ENCODE measurements at places on chromosomes 2 and 18.

- H3K27me3 ChIP-seq = no peaks in the 10 kb centered on the region
- no peaks in the 10 kb centered on the region for H3K36me3 ChIP-seq
- no peaks in the 10 kb centered on the region for H3K4me1 ChIP-seq
- no peak overlapping the region for H3K27ac ChIP-seq
Measured at GRCh38 chr2:45020439-45020838, 11.2 kb upstream of the SIX2 start.

- no peak overlapping the region for H3K27ac ChIP-seq
- H3K4me3 ChIP-seq = no peak overlapping the region
- no peaks in the 10 kb centered on the region for H3K27me3 ChIP-seq
- no peak for DNase-seq
Measured at GRCh38 chr18:71682591-71682990, 861.6 kb downstream of the CBLN2 start.

GRCh38 chr2:126975671-126976655 lies 77.3 kb downstream of the TEX51 start:
- no peak overlapping the region for H3K4me3 ChIP-seq
- DNase-seq = no peak
- peaks cover 3% of the 10 kb centered on the region for H3K4me1 ChIP-seq

DNA sequence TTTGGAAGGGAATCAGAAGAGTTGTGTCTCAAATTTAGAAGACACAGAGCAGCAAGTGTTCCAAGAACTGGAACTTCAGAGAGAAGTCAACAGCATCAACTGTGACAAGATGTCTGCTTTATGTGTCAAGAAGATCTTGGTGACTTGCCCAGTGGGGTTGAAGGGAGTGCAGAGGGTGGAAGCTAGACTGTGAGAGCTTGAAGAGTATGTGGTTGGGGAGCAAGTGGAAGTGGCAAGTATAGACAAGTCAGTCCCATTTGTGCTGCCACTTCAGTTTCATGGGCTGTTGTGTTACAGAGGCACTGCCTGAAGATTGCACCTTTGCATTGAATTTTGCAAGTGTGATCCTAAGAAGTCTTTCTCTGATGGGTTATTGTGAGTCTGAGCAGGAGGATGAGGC lies 68.7 kb upstream of the MC2R start:
- H3K36me3 ChIP-seq = no peaks in the 10 kb centered on the region
- no peaks in the 10 kb centered on the region for H3K27me3 ChIP-seq
- no peaks in the 10 kb centered on the region for H3K4me1 ChIP-seq
- H3K4me3 ChIP-seq = no peak overlapping the region

- H3K36me3 ChIP-seq = no peaks in the 10 kb centered on the region
- H3K4me1 ChIP-seq = no peaks in the 10 kb centered on the region
- no peaks in the 10 kb centered on the region for H3K27me3 ChIP-seq
Measured at GRCh38 chr2:158100411-158100810, 1.3 kb upstream of the UPP2 start.
